ENCODE measurements at places on chromosomes 6 and 20. TPM values are rescaled to one million over a fixed set of nuclear protein-coding genes. Genes with fewer than 3 reads are reported as not detected.

DNA sequence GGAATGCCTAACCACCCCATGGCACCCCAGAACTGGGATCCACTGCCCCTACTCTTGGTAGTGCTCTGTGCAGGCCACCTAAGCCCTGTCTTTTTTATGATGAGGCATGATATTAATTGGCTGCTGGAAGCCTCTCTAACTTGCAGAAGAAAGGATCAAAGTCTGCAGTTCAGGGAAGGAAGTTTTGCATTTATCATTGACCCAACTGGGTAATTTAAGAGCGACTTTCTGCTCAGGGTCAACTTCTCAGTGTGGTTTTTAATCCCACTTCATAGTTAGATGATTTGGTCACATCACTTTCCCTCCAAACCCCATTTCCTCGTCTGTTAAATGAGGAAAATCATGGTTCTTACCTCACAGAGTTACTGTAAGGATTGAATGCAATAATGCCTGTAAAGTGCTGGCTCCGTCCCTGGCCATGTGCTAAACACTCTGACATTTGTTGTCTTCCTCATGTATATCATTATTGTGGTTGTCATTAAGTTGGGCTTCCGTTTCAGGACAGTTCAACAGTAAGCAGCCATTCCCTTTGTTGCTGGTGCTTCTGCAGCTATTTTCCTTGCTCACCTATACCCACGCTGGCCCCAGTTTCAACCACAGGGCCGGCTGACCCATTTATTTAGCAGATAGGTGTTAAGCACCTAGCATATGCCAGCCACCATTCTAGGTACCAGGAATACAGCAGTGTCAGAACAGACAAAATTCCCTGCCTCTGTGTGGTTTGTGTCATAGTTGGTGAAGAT is 14.2 kb downstream of the E2F3 start:
- H3K27me3 ChIP-seq: no peaks in the 10 kb centered on the region
- no peak overlapping the region for H3K27ac ChIP-seq
- H3K4me1 ChIP-seq: no peaks in the 10 kb centered on the region
- H3K4me3 ChIP-seq: no peak overlapping the region
- no peaks in the 10 kb centered on the region for H3K36me3 ChIP-seq

DNA sequence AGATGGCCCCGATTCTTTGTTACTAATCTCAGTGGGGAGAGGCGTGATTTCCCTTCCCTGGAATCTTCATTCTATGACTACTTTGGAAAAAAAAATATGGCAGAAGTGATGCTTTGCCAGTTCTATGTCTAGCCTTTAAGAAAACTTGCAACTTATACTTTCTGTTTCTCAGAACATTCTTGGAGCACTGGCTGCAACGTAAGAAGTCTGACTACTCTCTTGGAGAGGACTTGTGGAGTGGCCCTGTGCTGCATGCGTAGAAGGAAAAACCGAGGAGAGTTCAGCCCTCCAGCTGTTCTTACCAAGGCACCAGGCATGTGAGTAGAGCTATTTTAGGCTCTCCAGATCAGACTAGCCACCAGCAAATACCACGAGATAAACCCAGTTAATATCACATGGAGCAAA is 77.6 kb upstream of the STXBP5 start:
- H3K27ac ChIP-seq: no peak overlapping the region
- H3K36me3 ChIP-seq: no peaks in the 10 kb centered on the region
- no peaks in the 10 kb centered on the region for H3K27me3 ChIP-seq
- no peaks in the 10 kb centered on the region for H3K4me1 ChIP-seq
- H3K4me3 ChIP-seq: no peak overlapping the region

- no peak overlapping the region for H3K27ac ChIP-seq
- H3K4me3 ChIP-seq: no peak overlapping the region
- H3K36me3 ChIP-seq: no peaks in the 10 kb centered on the region
- no peaks in the 10 kb centered on the region for H3K4me1 ChIP-seq
- no peaks in the 10 kb centered on the region for H3K27me3 ChIP-seq
Measured at GRCh38 chr6:97147421-97147820, 135.6 kb downstream of the MMS22L start.

GRCh38 chr6:4670290-4670689 is 105.9 kb upstream of the CDYL start:
- H3K4me3 ChIP-seq: no peak overlapping the region
- no peaks in the 10 kb centered on the region for H3K4me1 ChIP-seq
- peaks cover 7% of the 10 kb centered on the region for H3K27me3 ChIP-seq
- no peak for DNase-seq

DNA sequence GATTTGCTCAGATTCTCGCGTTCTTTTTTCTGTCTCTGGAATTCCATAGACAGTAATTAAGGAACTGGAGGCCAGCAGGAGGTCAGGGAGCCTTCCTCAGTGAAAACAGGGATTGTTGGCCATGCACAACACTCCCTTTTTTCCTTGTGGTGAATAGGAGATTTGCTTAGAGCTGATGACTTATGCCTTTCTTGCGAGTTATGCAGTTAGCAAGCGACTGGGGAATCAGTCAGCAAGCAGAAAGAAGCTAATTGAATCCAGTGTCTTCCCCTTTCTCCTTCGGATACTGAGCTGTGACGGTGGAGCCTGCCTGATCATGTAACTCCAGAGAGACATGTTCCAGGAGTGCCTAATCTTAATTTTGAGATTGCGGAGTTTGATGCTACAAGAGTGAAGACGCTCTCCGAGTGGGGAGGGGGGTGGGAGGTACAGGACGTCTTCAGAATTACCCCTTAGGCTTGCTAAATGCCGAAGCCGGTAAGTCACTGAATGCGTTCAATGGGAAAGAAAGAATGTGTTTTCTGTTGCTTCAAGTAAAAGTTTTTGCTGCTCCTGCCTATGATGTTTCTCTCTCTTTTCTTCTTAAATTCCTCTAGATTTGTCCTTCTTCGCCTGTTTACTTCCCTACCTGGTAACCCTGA is 165.9 kb downstream of the SASH1 start:
- no peaks in the 10 kb centered on the region for H3K36me3 ChIP-seq
- H3K4me1 ChIP-seq: peaks cover 22% of the 10 kb centered on the region
- H3K27me3 ChIP-seq: no peaks in the 10 kb centered on the region

DNA sequence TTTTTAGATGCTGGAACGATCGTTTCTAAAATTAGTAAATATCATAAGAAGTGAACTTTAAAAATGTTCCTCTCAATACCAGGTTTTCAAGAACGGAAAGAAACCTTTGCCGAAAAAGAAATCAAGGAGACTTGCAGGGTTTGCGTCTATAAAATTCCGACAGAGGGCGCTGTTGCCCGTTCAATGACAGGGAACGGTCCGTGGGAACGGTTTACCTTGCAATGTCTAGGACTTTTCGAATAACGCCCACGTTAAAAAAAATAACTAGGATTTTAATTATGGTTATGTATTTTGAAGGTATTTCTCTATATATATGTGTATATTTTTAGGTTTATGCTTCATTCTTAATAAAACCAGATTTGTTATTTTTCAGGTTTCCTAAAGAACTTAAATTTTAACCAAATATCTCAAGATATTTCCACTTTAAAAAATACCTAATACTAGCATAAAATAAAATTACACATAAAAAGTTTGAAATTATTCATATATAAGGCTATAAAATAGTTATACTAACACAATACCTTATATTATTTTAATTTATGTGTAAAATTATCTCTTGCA is 2.5 kb upstream of the TFAP2B start:
- H3K36me3 ChIP-seq: no peaks in the 10 kb centered on the region
- peak; percentile 71 for DNase-seq
- peak overlapping the region; percentile 74 for H3K4me3 ChIP-seq
- no peaks in the 10 kb centered on the region for H3K4me1 ChIP-seq
- peaks cover 37% of the 10 kb centered on the region for H3K27me3 ChIP-seq

- DNase-seq: no peak
- peak overlapping the region; percentile 93 for H3K27ac ChIP-seq
- no peak overlapping the region for H3K4me3 ChIP-seq
- no peaks in the 10 kb centered on the region for H3K36me3 ChIP-seq
- H3K4me1 ChIP-seq: peaks cover 38% of the 10 kb centered on the region
Measured at GRCh38 chr6:35392773-35393672, 50.7 kb downstream of the PPARD start.

DNA sequence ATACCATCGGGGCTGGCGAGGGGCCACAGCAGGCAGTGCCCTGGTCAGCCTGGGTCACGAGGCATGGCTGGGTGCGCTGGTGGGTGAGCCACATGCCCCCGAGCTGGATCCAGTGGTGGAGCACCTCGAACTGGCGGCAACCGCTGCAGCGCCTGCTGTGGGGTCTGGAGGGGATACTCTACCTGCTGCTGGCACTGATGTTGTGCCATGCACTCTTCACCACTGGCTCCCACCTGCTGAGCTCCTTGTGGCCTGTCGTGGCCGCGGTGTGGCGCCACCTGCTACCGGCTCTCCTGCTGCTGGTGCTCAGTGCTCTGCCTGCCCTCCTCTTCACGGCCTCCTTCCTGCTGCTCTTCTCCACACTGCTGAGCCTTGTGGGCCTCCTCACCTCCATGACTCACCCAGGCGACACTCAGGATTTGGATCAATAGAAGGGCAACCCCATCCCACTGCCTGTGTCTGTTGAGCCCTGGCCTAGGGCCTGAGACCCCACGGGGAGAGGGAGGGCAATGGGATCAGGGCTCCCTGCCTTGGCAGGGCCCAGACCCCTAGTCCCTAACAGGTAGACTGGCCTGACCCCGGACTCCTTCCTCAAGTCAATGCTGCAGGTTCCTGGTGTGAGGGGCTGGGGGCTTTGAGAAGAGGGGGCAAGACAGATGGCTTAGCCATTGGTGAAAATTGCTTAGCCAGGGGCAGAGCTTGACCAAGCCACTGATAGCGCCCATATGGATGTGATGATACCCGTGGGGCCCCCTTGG is 598 bp downstream of the TMEM239 start:
- H3K27ac ChIP-seq: no peak overlapping the region
- H3K36me3 ChIP-seq: no peaks in the 10 kb centered on the region
- no peak overlapping the region for H3K4me3 ChIP-seq
- DNase-seq: no peak
- H3K27me3 ChIP-seq: peaks cover 32% of the 10 kb centered on the region

GRCh38 chr6:113788586-113788985 is 68.6 kb upstream of the MARCKS start:
- no peaks in the 10 kb centered on the region for H3K27me3 ChIP-seq
- H3K4me1 ChIP-seq: no peaks in the 10 kb centered on the region
- no peaks in the 10 kb centered on the region for H3K36me3 ChIP-seq
- DNase-seq: no peak
- H3K27ac ChIP-seq: no peak overlapping the region

DNA sequence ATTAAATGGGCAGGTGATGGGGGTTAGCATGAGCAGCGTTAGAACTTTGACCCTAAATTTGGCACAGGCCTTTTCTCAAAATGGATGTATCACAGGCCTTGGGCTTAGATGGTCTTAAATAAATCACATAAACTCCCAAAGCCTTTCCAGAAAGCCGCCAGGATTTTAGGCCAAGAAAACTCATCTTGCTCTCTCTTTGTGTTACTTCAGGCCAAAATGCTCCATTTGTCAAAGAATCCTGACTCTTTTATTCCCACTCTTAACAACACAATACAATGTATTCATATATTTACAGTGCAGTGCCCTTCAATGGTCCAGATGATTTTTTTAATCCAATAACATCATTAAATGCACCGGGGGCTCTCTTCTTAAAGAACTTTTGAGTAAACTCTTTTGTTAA is 5.9 kb upstream of the TCP11 start:
- peaks cover 11% of the 10 kb centered on the region for H3K4me1 ChIP-seq
- no peaks in the 10 kb centered on the region for H3K27me3 ChIP-seq
- H3K27ac ChIP-seq: no peak overlapping the region

GRCh38 chr6:90502866-90503407 is 83.9 kb downstream of the MAP3K7 start:
- H3K27me3 ChIP-seq: no peaks in the 10 kb centered on the region
- no peak for DNase-seq
- no peaks in the 10 kb centered on the region for H3K36me3 ChIP-seq
- H3K4me3 ChIP-seq: no peak overlapping the region
- H3K4me1 ChIP-seq: no peaks in the 10 kb centered on the region
- H3K27ac ChIP-seq: no peak overlapping the region

DNA sequence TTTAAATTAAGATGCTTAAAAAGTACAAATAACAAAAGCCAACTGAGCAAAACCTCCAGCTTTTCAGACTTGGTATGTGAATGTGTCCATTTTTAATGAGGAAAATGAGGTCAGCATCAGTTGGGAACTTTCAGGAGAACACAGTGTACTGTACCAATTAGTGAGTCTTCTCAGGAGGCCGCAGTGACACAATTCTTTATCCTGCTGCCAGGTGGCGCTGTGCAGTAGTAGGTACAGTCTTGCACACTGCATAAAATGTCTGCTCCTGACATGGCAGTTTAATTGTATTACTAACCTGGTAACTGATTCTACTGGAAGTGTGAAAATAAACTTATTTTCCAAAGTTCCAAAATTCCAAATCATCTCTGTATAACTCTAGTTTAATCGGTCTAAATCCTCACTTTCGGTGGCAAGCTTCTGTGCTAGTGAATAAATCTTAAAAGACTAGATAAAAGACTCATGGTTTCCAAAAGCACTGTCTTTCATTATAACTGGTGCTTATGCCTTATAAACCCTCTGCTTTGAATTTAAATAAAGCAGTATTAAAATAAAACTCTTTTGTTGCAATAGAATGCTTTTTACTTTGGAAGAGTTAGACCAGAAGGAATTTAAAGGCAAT is 214.8 kb upstream of the MMS22L start:
- no peaks in the 10 kb centered on the region for H3K36me3 ChIP-seq
- no peak overlapping the region for H3K4me3 ChIP-seq
- no peaks in the 10 kb centered on the region for H3K27me3 ChIP-seq

GRCh38 chr6:38012573-38012972 is 193.0 kb downstream of the ZFAND3 start:
- H3K4me1 ChIP-seq: no peaks in the 10 kb centered on the region
- H3K36me3 ChIP-seq: no peaks in the 10 kb centered on the region
- no peak overlapping the region for H3K4me3 ChIP-seq
- peak; percentile 55 for DNase-seq
- no peak overlapping the region for H3K27ac ChIP-seq

DNA sequence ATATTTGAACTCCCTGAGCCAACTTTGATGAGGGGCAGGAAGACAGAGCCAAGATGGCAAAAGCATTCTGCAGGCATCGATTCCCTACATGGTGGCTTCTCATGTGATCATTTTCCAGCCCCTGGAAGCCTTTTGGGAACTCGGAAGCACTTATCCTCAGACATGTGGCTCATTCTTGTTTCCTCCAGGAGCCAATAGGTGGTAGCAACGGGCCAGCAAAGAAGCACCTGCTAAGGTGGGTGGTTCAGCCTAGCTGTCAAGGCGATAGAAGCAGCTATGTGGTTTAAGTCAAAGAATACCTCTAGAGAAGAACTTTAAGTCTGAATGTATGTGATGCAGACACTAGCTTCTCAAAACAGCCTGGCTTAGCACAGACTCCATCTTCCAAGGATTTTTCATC is 64.9 kb upstream of the PAX1 start:
- H3K36me3 ChIP-seq: no peaks in the 10 kb centered on the region
- no peaks in the 10 kb centered on the region for H3K4me1 ChIP-seq
- no peaks in the 10 kb centered on the region for H3K27me3 ChIP-seq
- no peak for DNase-seq
- H3K4me3 ChIP-seq: no peak overlapping the region

Gene WRNIP1
- total RNA-seq: 50.1 TPM

Gene EYA2
- total RNA-seq: not detected

Gene ZNF391
- total RNA-seq: 0.42 TPM

Gene CALHM4
- 0.72 TPM for total RNA-seq

Gene LCA5
- total RNA-seq: 4.2 TPM

Gene GRM1
- total RNA-seq: not detected

Gene BMP5
- total RNA-seq: not detected

All from endothelial cell of umbilical vein (primary cell).